ENCODE measurements at places on chromosomes 5 and 9.

DNA sequence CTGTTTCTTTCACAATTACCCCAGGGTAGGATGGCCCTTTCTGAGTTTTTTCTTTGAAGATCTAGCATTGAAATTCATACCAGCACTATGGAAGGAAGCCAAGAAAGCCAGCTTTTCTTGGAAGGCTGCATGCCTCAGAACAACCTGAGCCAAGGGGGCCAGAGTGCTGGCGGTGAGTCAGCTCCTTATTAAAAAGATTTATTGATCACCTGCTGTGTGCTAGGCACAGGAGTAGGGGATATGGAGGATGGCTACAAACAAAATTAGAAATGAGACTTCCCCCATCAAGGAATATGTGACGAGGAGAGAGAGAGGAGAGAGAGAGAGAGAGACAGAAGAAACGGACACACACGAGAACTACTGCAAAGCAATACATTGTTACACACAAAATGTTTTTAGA is 184.6 kb upstream of the PUM3 start:
- DNase-seq, result no peak

DNA sequence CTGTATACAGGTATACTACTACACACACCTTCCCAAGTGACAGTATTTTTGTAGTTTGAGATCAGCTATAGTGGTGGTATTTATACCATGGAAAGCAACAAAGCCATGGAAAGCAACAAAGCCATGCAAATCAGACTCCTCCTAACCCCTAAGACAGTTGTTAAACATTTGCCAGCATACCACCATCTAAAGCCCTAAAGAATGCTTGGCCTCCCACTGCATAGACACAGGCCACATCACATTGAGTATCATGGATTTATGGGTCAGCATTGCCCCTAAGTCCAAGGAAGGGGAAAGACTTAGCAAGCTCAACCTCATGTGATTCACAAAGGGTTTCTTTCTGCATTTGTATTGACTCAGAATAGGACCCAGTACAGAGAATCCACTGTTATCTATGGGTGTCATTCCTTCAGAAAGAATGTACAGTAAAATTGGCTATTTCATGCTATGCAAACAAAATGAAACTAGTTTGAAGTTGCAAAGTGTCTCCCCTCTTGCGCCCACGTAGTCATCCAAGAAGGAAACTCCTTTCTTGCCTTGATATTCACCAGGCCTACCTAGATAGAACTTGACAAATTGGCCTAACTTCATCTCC is 70.4 kb upstream of the IQGAP2 start:
- no peak for DNase-seq

DNA sequence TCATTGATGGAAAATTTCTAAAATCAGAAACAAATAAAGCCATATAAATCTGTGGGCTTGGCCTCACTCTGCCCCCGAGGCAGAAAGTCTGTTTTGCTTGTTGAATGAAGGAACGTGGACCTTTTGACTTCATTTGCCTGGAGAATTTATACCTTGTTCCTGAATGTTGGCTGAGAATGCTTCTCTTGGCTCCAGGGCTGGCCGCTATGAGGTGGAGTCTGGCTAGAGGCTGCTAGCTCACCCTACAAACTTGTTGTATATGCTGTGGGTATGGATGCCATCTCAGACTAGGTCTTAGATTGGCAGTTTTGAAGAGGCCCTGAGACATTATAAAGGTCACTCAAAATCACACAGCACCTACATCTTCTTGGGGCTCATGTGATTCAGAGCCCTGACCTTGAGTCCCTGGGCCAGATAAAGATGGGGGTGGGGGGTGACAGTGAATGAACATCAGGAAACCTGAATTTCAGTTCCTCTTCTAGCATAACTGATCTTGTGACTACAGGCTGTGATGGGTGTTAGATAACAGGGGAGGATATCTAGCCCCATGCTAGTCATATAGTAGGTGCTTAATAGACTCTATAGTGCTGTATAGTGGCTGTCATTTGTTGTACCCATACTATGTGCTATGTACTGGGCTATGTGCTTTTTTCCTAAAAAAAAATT is 2.8 kb downstream of the GM2A start:
- DNase-seq, result no peak

DNA sequence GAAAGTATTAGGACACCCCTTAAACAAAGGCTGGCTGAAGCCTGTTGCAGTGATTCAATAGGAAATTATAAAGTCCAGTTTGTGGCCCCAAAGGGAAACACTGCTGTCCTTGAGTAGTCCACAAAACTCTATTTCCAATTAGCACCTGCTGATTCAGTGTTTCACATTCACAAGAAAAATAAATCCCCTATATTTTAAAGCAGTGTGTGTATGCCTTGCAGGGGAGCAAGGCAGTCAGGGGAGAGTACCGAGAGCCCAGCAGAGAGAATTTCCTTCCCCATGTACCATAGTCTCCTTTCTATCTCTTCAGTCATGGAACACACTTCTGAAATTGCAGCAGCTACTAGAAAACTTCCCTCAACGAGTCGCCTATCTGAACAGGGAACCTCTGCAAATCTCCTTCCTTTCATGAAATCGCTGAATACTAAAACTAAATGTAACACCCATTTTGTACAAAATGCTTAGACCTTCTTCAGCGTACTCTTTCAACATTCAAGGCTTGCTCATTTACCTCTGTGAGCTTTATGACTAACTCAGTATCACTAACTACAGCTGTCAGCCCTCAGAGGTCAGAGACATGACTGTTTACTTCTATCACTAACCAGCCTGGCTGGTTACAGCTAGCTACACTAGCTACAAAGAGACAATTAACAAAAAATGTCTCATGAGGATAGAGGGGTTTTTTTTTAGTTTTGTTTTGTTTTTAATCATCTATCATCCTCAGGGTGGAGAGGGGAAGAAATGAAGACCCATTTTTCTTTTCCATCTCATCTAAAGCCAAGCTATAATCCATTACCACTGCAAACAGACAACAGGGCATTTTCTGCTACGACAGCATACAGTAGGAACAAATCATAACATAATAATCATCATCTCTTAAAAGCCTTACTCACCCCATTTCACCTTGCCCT is 188.7 kb downstream of the EBF1 start:
- no peak for DNase-seq

GRCh38 chr5:69504036-69504435 is 11.4 kb downstream of the OCLN start:
- no peak for DNase-seq

GRCh38 chr5:179762079-179762780 is 29.6 kb downstream of the MAML1 start:
- no peak for DNase-seq

- no peak for DNase-seq
These were observed 280.6 kb upstream of the EFNA5 start for GRCh38 chr5:107951309-107951708.

GRCh38 chr5:31995714-31996113 is 178.4 kb downstream of the GOLPH3 start:
- DNase-seq, result no peak

DNA sequence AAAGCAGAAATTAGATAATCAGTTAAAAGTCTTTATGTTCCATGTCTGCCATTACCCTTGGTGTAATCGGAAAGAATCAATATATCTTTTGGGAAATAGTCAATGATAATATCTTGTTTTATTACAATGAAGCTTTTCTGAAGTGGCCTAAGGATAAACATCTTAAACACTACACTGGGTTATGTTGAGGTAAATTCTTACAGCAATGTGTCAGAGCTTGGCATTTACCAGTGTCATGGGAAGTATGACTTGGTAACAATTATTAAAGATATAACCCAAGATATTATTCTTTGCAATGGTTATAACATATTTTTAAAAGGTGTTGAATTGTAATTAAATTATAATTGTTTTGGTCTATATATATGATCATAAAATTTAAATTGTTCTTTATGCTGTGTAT is 84.7 kb downstream of the CFAP95 start:
- DNase-seq, result no peak

- no peak for DNase-seq
These were observed 22.0 kb downstream of the FREM1 start for GRCh38 chr9:14888272-14888671.
